ENCODE measurements at places on chromosomes 6 and 20.

DNA sequence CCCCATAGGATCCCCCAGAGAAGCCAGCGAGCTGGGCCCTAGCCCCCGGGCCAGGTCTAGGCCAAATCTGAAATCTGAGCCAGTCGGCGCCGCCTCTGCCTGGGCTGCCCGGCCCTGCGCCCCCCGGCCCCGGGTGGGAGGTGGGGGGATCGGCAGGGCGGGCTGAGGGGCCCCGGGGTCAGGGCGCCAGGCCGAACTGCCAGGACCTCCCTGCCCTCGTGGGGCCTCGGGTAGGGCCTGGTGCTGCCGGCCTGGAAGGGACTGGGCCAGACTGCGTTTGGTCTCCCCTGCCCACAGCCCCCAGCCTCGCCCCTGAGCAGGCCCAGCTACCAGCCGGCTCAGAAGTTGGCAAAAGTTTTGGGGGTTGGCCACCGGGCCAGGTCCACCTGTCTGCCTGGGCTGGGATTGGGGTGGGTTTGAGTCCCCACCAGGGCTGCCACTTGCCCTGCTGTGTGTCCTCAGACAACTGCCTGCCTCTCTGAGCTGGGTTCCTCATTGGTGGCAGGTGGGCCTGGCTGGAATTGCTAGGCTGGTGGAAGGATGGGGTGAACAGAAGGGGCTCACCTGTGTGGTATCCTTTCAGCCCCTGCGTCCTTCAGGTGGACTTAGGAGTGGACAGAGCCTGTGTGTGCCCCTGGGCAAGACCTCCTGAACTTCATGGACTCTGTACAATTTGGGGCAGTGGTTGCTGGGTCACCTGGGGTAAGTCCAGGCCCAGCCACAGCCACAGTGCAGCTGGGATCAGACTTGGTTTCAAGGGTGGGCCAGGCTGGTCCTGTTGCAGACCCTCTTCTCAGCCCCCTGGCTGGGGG is 801 bp downstream of the SRC start:
- no peak for DNase-seq

DNA sequence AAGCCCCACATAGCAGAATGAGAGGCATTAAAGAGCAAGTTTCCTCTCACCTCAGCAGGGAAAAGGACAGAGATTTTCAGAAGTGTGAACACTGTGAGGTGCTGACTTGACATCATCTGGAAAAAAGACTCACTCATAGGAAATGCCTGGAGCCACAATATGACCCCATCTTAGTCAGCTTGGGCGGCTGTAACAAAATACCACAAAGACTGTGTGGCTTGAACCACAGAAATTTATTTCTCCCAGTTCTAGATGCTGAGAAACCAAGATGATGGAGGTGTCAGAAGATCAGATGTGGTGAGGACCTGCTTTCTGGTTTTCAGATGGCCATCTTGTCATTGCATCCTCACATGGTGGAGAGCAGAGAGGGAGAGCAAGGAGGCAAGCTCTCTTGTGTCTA is 253.1 kb downstream of the ADGB start:
- peak; percentile 86 for DNase-seq

GRCh38 chr6:87700397-87701343 is 1.4 kb downstream of the AKIRIN2 start:
- DNase-seq, result peak; percentile 91

DNA sequence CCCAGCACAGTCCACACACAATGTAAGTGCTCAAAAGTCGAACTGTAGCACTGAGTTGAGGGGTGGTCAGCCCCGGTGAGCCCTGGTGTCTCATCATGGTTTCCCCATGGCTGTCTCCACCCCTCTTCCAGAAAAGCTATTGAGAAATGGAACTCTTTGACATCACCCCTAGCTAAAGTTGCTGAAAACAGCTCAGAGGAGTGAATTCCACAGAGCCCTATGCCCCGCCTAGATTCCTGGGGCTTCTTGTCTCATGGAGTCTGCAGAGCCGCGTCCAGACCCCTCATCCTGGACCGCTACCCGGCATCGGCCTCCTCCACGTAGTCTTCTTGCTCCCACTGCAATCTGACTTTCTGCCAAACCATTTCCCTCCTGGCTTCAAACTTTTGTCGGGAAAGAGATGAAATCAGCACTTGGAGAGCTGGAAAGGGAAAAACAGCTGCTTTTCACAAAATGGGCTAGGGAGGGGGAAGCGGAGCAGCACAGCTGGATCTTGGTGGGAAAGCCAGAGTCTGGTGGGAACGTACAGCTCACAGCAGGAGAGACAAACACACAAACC is 132.2 kb downstream of the SNX5 start:
- peak; percentile 87 for DNase-seq

DNA sequence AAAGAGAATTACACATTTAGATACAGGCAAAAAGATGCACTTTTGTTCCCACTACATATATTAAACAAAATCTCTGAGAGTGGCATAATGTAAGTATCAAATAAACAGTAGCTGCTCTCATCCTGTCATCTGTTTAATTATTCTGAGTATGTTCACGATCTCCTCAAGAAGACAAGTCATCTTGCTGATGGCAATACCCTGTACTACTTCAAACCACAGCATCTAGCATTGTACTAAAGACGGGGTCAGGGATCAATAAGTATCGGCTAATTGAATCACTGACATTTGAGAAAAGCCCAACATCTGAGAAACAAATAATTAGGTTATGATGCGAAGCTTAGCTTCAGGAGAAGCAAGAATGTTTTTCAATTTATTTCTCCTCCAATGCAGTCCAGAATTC is 175.1 kb downstream of the PTPRK start:
- DNase-seq, result no peak

DNA sequence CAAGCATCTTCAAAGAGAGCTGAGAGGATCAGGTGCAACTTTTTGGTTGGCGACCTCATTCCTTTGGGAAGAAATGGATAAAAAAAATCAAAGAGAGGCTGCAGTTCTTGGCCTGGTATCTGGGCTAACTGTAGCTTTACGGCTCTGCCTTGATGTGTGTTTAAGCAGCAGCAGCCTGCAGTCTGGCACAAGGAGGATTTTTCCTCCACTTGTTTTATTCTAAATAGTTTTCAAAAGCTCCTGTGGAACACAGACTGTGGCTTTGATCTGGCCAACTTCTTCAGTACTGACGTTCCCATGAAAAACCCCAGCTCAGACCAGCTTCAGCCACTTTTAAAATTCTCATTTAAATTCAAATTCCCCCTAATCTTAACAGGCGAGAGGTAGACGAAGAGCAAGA is 137.3 kb downstream of the HDGFL1 start:
- DNase-seq, result no peak

DNA sequence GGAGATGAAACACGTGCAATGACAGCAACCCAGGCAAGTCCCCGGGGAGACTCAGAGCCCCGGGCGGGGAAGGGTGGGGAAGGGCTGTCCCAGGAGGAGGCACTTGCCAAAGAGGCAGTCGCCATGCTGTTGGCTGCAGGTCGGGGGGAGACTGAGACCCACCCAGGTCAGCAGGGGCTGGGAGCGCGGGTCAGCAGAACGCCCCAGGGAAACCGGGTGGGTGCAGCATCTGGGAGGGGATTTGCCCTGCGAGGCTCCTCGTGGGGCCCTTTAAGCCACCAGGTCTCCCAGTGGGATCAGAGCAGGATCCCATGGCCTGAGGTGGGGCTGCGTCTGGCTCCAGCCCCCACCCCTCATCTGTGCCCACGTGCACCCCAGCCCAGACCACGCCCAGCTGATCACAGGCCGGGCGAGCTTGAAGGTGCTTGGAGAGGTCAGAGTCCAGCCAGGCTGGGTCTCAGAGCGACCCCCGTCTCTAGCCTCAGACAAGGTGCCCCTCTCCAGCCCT is 65.5 kb downstream of the YTHDF1 start:
- no peak for DNase-seq

DNA sequence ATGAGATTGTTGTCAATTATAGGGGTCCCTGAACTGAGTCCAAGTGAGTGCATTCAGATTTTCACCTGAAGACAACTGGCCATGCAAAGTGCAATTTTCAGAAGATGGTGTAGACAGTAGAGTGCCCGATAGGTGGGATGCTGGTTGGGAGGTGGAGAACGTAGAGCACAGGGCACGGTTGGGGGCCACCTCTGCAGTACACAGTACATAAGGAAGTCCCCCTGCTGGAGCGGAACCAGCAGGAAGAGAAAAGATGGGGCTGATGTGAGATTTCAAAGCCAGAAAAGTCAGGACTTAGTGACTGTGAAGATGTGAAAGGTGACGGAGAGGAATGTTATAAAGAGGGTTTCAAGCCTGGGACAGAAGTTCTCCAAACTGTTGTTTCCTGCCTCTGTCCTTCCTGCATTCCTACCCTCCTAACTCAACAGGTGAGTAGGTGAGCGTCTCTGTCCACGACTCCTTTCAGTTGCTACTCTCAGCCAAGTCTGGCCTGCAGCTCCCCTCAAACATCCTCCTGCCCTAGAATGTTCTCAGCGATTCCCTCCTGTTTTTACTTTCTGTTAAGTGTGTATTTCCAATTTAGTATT is 330.8 kb downstream of the PRL start:
- no peak for DNase-seq

DNA sequence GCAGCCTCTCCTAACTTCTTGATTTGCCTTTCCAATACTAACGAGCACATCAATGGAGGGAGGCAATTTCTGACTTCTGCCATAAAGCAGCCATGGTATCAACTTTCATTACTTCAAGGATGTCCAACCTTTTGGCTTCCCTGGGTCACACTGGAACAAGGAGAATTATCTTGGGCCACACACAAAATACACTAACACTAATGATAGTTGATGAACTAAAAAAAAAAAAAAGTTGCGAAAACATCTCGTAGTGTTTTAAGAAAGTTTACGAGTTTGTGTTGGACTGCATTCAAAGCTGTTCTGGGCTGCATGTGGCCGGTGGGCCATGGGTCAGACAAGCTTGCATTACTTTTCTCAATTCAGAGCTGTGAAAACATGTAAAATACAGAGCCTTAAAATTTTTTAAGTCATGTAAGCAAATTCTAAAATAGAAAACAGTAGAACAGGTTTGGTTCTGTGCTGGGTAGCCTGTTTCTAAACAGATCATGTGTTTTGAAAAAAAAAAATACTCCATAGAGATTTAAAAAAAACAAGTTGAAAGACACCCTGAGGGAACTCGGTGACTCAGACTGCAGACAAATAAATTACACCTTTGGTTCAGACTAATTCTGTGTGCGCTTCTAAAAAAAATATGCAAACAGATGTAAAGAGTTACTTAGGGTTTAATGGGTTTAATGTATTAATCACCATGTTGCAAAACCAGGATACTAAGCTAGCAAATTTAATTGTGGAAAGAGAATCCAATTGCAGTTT is 43.6 kb upstream of the SLC22A23 start:
- DNase-seq, result peak; percentile 66

DNA sequence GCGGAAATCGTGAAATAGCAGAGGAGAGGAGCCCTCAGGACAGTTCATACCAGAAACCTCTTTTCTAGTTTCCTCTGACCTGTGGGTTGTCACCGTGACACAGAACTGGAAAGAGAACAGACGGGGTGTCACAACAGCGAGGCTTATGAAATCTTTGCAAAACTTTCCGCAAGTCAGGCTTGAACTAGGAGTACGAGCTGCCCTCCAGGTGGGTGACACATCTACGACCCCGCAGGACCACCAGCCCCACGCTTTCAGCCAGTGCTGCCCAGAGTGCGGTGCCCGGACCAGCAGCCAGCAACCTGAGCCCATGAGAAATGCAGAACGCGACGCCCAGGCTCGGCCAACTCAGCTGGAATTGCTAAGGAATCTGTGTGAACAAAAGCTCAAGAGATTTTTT is 30.8 kb downstream of the WRNIP1 start:
- DNase-seq, result no peak

GRCh38 chr20:36307412-36308325 is 1.5 kb downstream of the DLGAP4 start:
- no peak for DNase-seq

DNA sequence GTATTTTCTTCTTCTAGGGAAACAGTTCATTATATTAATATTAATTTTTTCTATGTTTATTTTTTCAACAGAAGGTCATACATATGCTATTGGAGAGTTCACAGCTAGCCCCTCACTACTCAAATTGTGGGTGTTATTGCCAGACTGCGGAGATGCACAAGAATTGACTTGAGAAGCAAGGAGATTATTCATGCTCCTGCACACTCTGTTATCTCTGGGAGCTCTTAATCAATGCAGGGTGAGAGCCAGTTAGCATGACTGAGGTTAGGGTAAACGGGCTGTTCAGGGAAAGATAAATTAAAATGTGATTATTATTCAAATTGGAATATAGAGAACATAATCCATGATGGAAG is 48.9 kb upstream of the DEFB112 start:
- DNase-seq, result no peak

- DNase-seq, result no peak
These were observed 32.8 kb downstream of the SNAI1 start for GRCh38 chr20:50015636-50015992.

GRCh38 chr6:9851541-9852380 is 563.1 kb downstream of the TFAP2A start:
- DNase-seq, result no peak

DNA sequence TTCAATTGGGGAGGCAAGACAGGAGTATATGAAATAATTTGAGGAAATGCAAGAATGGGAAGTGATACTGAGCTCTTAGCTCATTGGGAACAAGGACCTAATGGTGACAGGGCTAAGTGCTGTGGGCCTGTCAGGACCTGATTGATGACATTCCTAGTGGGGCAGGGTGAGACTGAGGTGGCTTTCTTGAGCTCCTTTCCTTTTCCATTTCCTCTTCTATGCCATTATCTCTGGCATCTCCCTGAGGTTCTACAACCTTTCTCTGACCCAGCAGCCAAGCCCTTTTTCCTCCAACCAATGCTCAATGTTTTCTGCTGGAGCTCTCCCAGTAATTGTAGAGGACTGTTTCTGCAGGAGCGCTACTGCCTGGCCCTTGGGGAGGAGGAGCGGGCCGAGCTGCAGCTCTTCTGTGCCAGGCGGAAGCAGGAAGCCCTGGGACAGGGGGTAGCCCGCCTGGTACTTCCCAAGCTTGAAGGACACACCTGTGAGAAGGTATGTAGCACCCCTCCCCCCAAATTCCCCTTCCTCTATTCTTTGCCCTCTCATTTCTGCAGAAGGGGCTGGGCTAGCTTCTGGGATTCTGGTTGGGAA is 2.8 kb upstream of the TOMM6 start:
- no peak for DNase-seq

GRCh38 chr6:47303342-47303741 is 6.4 kb downstream of the TNFRSF21 start:
- no peak for DNase-seq

- DNase-seq, result no peak
These were observed 11.4 kb upstream of the MDFI start for GRCh38 chr6:41626917-41627316.

DNA sequence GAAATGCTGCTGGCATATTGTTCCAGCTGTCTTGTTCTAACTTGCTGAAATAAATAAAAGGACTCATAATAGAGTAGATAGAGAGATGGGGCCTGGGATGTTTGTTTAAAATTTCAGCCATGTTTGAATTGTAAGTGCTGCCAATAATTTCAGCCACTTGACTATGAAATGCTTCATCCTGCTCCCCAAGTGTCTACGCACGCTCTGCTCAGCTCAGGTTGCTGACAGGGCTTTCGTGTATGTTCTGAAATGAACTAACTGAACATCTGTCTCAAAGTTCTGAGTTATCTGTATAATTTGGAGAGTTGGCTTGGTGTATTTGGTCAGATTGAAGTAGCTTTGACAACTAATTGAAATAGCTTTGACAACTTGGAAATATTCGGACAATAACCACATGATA is 387.8 kb downstream of the BMP2 start:
- DNase-seq, result no peak
